ENCODE measurements at places on chromosomes 11 and 22. TPM values are rescaled to one million over a fixed set of nuclear protein-coding genes. Genes with fewer than 3 reads are reported as not detected.

DNA sequence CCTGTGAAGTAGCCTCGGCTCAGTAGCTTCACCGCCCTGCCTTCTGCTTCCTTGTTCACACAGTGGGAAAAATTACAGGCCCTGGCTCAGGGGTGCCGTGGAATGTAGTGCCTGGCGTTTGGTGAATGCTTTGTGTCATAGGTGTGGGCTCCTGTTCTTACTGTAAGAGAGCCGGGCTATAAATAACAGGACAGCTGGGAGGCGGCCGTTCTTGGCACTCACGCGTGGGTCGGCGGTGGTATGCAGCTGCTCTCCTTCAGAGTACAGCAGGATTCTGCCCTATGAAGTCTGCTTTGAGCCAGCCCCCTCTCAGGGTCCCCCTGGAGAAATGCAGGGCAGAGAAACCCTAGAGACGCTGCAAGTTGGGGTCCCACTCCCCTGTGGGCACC, 84.2 kb downstream of the CTTN start:
- H3K27me3 ChIP-seq = no peaks in the 10 kb centered on the region
- no peaks in the 10 kb centered on the region for H3K4me1 ChIP-seq
- no peak overlapping the region for H3K4me3 ChIP-seq

DNA sequence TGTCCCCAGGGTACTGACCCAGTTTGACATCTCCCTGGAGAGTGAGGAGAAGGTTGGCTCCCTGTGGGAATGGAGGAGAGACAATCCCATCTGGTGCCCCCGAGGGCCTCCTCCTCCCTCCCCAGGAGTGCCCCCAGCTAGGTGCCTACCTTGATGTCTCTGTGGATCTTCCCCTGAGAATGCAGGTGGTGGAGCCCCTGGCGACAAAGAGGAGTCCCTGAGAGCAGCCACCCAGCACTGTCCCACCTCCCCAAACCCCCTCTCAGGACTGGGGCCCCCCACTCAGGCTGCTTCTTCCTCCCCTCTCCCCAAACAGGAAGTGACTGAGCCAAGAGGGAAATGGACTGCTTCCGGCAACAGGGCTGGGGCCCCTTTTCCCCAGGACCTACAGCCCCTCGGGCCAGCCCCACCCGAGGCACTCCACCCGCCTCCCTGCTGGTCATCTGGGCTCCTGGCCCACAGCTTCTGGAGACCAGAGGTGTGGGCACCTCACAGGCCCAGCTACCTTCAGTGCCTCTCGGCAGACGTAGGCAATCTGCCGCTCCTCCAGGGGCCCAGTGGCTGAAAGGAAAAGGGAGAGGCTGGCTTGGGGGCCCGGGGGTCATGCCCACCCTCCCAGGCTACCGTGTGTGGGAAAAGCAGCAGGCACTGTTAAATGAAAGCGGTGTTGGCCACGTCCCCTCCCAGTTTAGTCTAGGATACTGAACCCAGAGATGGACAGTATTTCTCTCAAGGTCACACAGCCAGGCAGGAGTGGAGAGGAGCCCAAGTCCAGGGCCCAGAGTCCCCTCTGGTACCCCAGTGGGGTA, 1.2 kb downstream of the MAP4K2 start:
- H3K36me3 ChIP-seq = peaks cover 19% of the 10 kb centered on the region
- H3K4me3 ChIP-seq = peak overlapping the region; percentile 82
- peaks cover 21% of the 10 kb centered on the region for H3K4me1 ChIP-seq
- H3K27ac ChIP-seq = peak overlapping the region; percentile 86

GRCh38 chr11:32187111-32187510, 96.2 kb downstream of the RCN1 start:
- no peaks in the 10 kb centered on the region for H3K36me3 ChIP-seq
- H3K4me3 ChIP-seq = no peak overlapping the region
- no peak for DNase-seq
- no peak overlapping the region for H3K27ac ChIP-seq
- peaks cover 13% of the 10 kb centered on the region for H3K27me3 ChIP-seq

- no peaks in the 10 kb centered on the region for H3K4me1 ChIP-seq
- H3K4me3 ChIP-seq = no peak overlapping the region
- H3K27ac ChIP-seq = no peak overlapping the region
- no peak for DNase-seq
- H3K36me3 ChIP-seq = no peaks in the 10 kb centered on the region
These were observed 12.2 kb upstream of the GSTP1 start for GRCh38 chr11:67571443-67571842.

DNA sequence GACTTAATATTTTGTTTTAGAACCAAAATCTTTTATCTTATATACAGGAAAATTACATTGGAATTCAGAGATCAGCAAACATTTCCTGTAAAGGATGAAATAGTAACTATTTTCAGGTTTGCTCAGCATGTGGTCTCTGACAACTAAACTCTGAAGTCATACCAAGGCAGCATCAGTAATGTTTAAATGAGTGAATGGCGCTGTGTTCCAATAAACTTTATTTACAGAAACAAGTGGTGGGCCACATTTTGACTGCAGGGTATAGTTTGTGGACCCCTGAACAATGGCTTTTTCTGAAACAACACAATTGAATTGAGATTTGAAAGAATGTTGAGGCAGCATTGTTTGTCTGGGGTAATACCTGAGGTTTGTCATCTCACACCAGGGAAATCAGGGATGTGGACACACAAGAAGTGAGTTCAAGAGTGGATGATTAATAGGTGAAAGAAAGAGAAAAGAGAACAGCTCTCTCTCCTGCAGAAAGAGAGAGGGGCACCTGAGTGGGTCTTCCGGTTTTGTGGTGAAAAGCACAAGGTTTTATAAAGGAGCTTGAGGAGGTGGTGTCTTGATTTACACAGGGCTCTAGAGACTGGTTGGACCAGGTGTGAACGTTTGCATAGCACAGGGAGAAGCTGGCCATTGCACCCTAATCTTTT, 113.5 kb upstream of the VPREB1 start:
- H3K27ac ChIP-seq = no peak overlapping the region
- peaks cover 6% of the 10 kb centered on the region for H3K4me1 ChIP-seq
- no peak for DNase-seq

DNA sequence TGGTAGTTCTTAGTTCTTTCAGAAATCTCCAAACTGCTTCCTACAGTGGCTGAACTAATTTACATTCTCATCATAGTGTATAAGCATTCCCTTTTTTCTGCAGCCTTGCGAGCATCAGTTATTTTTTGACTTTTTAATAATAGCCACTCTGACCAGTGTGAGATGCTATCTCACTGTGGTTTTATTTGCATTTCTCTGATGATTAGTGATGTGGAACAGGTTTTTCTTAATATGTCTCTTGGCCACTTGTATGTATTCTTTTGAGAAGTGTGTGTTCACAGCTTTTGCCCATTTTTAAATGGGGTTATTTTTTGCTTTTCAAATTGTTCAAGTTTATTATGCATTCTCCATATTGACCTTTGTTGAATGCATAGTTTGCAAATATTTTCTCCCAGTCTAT, 459.3 kb downstream of the NTM start:
- no peak for DNase-seq
- H3K4me3 ChIP-seq = no peak overlapping the region
- H3K4me1 ChIP-seq = no peaks in the 10 kb centered on the region
- H3K27me3 ChIP-seq = no peaks in the 10 kb centered on the region
- H3K27ac ChIP-seq = no peak overlapping the region
- H3K36me3 ChIP-seq = no peaks in the 10 kb centered on the region

DNA sequence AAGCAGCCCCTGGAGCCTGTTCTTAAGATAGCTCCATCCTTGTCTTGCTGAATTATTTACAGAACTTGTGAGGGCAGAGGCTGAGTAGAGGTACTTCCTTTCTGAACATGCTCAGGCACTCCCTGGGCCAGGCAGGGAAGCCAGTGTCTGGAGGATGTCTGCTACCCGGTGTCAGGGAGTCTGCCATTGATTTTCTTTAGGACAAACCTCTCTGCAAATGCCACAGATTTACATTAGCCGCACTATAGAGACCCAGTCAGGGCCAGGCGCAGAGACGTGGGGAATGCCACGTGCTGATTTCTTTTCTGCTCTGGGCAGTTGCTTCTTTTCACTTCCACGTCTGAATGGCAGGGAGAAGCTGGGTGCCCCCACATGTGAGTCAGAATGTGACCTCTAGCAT, 585.5 kb downstream of the NTM start:
- no peaks in the 10 kb centered on the region for H3K36me3 ChIP-seq
- H3K27ac ChIP-seq = no peak overlapping the region
- no peaks in the 10 kb centered on the region for H3K27me3 ChIP-seq
- no peak for DNase-seq
- no peak overlapping the region for H3K4me3 ChIP-seq

GRCh38 chr11:39249566-39250365, 2209.7 kb downstream of the LRRC4C start:
- H3K27me3 ChIP-seq = no peaks in the 10 kb centered on the region
- no peaks in the 10 kb centered on the region for H3K36me3 ChIP-seq
- no peaks in the 10 kb centered on the region for H3K4me1 ChIP-seq
- no peak overlapping the region for H3K27ac ChIP-seq
- no peak overlapping the region for H3K4me3 ChIP-seq

GRCh38 chr11:122279194-122279593, 163.2 kb upstream of the BLID start:
- no peak overlapping the region for H3K27ac ChIP-seq
- no peaks in the 10 kb centered on the region for H3K4me1 ChIP-seq
- no peaks in the 10 kb centered on the region for H3K27me3 ChIP-seq
- DNase-seq = no peak
- no peaks in the 10 kb centered on the region for H3K36me3 ChIP-seq

- peaks cover 19% of the 10 kb centered on the region for H3K4me1 ChIP-seq
- H3K4me3 ChIP-seq = no peak overlapping the region
- H3K27me3 ChIP-seq = no peaks in the 10 kb centered on the region
- H3K36me3 ChIP-seq = no peaks in the 10 kb centered on the region
These were observed 1335.9 kb downstream of the TBC1D22A start for GRCh38 chr22:48098243-48098920.

GRCh38 chr11:74647831-74648230, 55.4 kb downstream of the POLD3 start:
- H3K4me1 ChIP-seq = no peaks in the 10 kb centered on the region
- H3K4me3 ChIP-seq = no peak overlapping the region
- H3K27me3 ChIP-seq = no peaks in the 10 kb centered on the region
- no peak overlapping the region for H3K27ac ChIP-seq

- H3K4me1 ChIP-seq = no peaks in the 10 kb centered on the region
- H3K27ac ChIP-seq = no peak overlapping the region
- H3K27me3 ChIP-seq = no peaks in the 10 kb centered on the region
- H3K36me3 ChIP-seq = no peaks in the 10 kb centered on the region
- H3K4me3 ChIP-seq = no peak overlapping the region
These were observed 23.7 kb upstream of the RPS3 start for GRCh38 chr11:75375626-75376025.

DNA sequence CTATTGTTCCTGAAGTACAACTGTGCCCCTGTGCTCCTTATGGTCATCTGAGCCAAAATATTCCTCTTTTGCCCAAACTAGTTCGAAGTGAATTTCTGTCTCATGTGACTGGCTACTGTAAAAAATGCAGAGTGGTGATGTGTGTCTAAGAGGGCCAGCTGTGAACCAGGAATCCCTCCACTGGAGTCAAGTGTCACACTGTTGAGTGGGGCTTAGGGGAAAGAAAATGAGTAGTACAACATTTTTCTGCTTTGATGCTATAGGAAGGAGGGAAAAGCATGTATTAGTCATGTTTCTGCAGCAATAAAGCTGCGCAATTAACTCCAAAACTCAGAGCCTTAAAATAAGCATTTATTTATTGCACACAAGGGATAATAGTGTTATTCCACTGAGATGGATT, 39.8 kb upstream of the HMGXB4 start:
- no peaks in the 10 kb centered on the region for H3K36me3 ChIP-seq
- no peak for DNase-seq
- no peak overlapping the region for H3K27ac ChIP-seq
- H3K4me1 ChIP-seq = no peaks in the 10 kb centered on the region

The DDX25 gene
- total RNA-seq = not detected

The ARHGAP20 gene
- total RNA-seq = 0.05 TPM

The MMP12 gene
- total RNA-seq = not detected

The CDC45 gene
- 130 TPM for total RNA-seq

The TMEM121B gene
- total RNA-seq = not detected

The YAP1 gene
- 0.71 TPM for total RNA-seq

The FBLN1 gene
- not detected for total RNA-seq

The NPAS4 gene
- total RNA-seq = not detected

The FGF4 gene
- not detected for total RNA-seq

The TBX10 gene
- total RNA-seq = not detected

The BCO2 gene
- 0.73 TPM for total RNA-seq

The BDNF gene
- not detected for total RNA-seq

The DDX6 gene
- total RNA-seq = 180 TPM

The LSP1 gene
- total RNA-seq = 181 TPM

Data from activated CD4-positive, alpha-beta memory T cell treated with anti-CD3 and anti-CD28 coated beads for 36 hours (primary cell).